Karpas-422 (cell line): ENCODE measurements at places on chromosomes 13 and 19. TPM values are rescaled to one million over a fixed set of nuclear protein-coding genes. Genes with fewer than 3 reads are reported as not detected.

The SIGLEC12 gene
- not detected in 2 replicates for total RNA-seq

The PEAK3 gene
- not detected in 2 replicates for total RNA-seq

- peak; percentile 70 for DNase-seq
These were observed 56.2 kb upstream of the AKAP11 start for GRCh38 chr13:42215578-42216421.

GRCh38 chr19:17720440-17720839 is 1.2 kb downstream of the MAP1S start:
- DNase-seq, result no peak

DNA sequence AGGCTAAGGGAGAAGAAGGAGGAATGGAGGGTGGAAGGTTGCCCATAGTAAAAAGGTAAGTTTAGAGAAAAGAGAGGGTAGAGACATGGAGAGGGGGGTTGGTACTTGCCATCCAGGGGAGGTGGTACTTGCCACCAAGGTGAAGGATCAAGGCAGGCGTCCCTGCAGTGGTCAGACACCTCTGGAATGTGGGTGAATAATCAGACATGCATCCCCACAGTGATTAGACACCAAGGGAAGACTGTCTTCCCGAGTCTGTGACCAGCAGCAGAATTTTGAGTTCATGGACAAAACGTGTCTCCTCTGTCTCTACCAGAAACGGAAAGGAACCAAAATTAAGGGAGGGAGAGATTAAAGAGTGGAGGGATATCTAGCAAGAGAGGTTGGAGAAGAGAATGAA is 27.1 kb upstream of the IGFL1 start:
- no peak for DNase-seq

DNA sequence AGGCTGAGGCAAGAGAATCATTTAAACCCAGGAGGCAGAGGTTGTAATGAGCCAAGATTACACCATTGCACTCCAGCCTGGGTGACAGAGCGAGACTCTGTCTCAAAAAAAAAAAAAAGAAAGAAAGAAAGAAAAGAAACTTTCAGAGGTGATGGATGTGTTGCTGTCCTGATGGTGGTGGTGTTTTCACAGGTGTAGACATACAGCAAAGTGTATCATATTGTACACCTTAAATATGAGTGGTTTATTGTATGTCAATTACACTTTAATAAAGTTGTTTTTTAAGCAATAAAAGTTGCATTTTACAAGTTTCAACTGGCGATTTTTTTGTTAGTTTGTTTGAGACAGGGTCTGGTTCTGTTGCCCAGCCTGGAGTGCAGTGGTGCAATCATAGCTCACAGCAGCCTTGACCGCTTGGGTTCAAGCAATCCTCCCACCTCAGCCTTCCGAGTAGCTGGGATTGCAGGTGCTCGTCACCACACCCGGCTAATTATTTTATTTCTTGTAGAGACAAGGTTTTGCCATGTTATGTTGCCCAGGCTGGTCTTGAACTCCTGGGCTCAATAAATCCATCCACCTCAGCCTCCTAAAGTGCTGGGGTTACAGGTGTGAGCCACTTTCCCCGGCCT is 13.5 kb upstream of the INSR start:
- DNase-seq, result no peak
